ENCODE measurements at places on chromosomes 5 and 9. TPM values are rescaled to one million over a fixed set of nuclear protein-coding genes. Genes with fewer than 3 reads are reported as not detected.

MYMK gene
- not detected for total RNA-seq

DOCK8 gene
- total RNA-seq: 121 TPM

PCDHGA9 gene
- 0.44 TPM for total RNA-seq

SPINK4 gene
- not detected for total RNA-seq

TICAM2 gene
- 1.0 TPM for total RNA-seq

CTSL gene
- 4.9 TPM for total RNA-seq

ZNF483 gene
- 1.8 TPM for total RNA-seq

ENTPD8 gene
- not detected for total RNA-seq

CCL19 gene
- not detected for total RNA-seq

DNA sequence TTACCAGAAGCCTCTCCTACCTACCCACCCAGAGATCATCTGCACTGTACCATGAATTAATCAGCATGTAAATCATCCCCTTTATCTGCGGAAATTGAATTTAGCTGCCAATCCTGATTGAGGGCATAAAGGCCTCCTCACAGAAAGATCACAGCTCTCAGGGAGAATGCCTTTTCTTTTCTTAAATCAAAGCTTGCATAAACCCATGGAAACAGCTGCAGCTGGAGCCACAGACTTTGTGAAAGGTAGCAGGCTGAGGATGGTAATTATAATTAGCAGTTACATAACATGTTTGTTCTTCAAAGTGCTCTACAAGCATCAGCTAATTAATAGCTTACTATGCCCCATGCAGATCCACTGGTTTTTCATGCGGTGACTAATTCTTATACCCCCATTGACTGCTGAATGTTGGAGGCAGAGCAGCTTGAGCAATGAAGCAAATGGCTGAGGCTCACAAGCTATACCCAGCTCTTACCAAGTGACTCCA is 54.6 kb downstream of the SUSD1 start:
- no peak for DNase-seq

DNA sequence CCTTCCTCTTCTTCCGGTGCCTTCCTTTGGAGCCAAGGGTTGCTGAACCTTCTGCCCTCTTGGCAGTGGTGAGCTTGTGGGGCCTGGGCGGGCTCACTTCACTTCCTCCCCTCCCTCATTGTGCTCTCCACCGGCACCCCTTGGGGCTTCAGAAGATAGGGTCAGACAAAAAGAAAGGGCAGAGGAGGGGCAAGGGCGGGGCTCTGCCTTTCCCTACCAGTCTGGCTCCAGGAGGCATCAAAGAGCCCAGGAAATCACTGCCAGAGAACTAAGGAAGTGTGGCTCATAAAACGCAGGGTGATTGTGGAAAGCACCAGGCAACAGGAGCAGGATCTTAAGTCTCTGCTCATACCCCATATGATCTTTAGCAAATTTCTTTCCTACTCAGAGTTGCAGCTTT is 34.8 kb downstream of the ACOT12 start:
- no peak for DNase-seq

GRCh38 chr9:107281184-107281583 is 1.9 kb upstream of the RAD23B start:
- DNase-seq: peak; percentile 50

DNA sequence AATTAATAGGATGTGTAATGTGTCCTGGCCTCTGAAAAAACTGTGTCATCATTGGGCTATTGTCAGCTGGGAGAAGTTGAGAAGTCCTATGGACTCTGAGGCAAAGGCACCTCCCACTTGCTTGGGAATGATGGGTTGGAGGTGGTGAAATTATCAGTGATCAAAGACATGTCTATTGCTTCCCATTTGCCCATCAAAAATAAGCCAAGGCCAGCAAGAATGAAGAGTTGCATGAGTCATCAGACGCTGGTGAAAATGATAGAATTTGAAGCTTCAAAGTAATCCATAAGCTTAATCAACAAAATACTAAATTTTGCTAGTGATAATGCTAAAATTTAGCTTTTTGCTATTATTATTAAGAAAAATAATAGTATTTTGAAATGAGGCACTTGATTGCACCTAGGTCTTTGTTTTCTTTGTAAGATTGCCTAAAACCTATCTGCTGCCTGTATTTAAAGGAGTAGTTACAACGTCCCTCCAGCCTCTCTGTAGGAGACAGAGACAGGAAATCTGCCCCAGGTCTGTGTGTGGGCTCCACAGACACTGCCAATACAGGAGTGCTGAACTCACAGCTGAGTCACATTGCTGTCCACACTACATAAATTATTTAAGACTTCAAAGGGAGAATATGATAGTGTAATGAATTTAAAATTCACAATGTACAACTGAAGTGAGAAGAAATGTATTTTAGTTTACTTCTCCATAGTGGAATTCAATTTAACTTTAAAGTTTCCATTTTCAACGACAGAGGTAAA is 48.4 kb upstream of the APC start:
- no peak for DNase-seq

DNA sequence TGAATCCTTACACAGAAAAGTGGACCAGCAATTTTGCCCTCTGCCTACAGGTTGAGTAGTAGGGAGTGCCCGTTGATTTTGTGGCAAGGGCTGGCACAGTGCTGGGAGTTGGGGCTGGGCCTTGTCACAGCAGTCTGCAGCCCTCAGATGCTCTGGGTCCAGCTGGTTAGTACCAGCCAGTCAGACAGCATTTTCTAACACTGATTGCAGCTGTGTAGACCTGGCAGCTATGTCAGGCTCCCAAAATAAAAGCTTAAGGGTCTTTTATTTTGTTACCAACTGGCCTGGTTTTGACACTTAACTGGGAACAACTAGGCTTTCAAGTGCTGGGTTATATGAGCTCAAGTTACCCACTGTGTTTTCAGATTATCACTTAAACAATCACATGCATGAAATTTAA is 57.7 kb downstream of the MAT2B start:
- no peak for DNase-seq

GRCh38 chr5:65391591-65391990 is 90.1 kb downstream of the ADAMTS6 start:
- no peak for DNase-seq

GRCh38 chr9:107422189-107423185 is 67.1 kb downstream of the KLF4 start:
- DNase-seq: peak; percentile 64

DNA sequence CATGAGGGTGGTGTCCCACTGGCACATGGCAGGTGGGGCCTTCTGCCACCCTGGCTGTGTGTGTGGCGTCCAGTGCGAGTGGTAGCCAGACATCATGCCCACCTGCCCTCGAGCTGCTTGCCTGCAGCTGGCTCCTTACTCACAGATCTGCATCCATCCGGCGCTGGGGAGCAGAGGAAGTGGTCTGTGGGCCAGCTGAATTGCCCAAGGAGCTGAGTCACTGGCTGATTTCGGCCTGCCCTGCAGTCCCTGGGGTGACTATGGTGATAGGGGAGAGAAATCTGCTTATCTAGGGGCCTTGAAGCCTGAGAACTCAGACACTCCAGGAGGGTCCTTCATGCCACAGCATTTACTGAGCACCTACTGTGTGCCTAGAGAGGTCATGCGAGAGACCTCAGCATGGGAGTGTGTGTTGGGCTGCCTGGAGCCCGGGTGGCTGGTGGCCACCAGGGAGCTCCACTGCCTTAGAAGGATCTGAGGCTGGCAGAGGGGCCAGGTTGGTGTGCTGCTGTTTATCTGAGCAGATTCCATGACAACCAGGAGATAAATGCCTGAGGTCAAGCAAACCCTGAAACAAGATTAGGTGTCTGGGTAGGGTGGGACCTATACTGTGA is 57.1 kb downstream of the SLC22A5 start:
- peak; percentile 91 for DNase-seq

DNA sequence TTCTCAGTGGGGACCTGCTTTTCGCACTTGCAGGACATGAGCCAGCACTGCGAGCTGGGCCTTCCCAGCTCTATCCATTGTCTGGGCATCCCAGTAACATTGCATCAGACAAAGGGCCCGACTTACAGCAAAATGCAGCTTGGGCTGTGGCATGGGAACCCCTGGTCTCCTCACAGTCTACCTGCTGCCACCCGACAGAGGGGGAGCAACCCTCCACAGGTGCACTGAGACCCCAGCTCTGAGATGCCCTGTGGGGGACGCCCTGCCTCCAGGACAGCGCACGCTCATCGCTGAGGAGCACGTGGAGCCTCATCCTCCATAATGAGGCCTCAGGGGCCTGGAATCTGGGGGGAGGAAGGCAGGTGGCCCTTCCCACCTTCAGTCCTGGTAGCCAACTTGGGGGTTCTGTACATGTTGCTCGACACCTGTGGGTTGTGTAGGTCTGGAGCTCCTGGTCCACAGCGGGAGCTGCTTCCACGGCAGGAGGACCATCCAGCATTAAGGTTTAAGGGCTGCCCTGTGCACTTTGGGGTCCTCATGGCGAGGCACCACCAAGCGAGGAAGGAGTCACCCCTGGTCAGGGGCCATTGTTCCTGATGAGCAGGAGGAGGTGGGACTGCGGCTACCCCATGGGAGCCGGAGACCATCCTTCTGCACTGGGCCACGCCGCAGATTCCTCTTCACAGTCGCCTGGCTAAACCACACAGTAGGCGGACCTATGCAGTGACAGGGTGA is 376.5 kb upstream of the IRX1 start:
- DNase-seq: no peak

- no peak for DNase-seq
These were observed 92.9 kb downstream of the LRRC70 start for GRCh38 chr5:62671479-62671878.

DNA sequence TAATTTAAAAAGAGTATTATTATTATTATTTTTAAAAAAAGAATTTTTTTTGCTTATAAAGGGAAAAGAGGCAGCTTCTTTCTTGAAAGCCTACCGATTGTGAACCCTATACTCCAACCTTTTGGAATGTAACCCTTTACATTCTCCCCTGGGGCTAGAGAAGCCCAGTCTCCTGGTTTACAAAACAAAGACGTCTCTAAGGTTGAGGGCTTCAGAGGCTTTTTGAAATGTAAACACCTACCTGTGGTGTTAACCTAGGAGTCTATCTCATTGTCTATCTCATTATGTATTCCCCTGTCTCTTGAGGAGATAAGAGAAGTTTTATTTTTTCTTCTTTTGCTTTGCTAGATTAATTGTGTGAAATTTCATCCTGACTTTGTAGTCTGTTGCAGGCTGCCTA is 4.7 kb downstream of the TNFSF8 start:
- DNase-seq: no peak

DNA sequence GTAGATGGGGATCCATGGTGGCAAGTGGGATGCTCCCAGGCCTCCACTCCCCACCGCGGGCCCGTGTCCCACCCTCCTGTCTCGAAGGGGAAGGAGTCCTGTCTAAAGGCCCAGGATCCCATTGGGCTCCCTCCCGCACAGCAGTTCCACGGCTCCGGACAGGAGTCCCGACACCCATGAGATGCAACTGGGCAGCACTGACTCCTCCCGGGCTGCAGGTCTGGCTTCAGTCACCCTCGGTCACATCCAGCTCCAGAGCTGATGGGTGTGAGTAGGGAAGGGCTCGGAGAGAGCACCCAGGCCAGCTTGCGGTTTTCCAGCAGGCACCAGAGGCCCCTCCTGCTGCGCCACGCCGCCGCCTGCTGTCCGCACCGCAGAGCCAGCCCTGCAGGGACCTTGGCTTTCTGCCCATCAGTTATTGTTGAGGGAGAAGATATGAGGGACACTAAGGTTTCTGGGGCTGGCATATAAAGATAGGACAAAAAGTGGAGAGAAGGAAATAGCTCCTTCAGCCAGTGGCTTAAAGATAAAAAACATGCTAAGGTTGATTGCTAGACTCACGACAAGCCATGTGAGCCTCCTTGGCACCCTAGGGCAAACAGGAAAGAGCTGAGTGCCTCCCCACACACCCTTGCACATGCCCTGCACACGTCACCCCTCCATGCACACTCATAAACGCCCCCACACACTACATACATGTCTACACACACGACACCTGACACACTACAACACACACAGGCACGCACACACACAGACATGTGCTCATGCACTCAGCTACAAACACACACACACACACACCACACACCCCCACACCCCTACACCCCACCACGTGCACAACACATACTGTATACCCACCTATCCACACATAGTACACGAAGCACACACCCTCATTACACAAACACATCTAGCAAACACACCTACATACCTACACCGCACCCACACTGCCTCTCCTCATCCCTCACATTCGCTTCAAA is 79.0 kb downstream of the AK8 start:
- no peak for DNase-seq

DNA sequence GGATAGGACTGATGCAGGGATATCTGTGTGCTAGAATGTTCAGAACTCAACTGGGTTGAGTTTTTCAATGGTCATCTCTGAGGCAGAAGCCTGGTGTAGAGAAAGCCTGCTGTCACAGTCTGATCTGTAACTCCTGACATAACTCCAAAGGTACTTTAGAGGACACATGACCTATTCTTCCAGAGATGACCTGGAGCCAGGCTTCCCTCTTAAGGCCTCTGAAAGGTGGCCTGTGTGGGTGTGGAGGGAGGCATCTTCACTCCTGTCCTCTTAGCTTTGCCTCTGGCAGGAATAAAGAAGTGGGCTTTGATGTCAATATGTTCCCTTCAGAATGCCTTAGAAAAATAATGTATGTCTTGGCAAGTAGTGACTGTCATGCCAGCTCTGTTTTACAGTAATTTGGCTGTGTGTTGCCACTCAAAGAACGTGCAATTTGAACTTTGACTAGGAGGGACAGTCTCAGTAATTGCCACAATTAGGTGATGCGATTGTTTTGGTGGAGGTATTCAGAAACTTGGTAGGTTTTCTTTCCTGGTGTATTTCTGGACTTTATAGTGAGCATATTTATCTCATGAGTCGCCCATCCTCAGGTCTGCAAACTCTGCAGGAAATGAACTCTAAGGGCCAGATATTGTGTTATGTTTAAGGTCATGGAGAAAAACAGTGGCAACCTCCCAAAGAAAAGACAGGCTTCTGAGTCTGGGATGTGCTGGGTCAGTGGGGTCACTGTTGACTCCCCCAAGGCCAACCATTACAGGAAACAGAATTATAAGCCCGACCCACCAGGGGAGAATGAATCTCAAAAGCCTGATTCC is 3.2 kb upstream of the C5orf63 start:
- no peak for DNase-seq

DNA sequence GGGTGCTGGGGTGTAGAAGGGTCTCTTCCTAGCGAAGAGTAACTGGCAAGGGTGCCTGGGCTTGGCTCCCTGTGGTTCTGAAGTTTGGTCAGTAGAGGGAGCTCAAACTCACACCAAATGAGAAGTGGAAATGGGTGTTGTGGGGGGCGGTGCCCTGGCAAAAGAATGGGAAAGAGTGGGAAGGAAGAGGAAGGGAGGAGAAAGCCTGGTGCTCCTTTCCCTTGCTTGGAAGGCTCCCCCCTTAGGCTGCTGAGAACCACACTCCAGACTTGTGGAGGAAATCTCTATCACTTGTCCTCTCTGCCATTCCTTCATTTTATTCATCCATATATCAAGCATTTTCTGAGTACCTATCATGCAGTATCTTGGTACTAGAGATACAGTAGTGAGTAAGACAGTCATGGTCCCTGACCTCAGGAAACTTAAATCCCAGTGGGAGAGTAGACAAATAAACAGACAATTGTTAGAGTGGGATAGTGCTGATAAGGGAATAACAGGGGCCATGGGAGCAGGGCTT is 13.0 kb downstream of the SLC4A9 start:
- DNase-seq: peak; percentile 84

DNA sequence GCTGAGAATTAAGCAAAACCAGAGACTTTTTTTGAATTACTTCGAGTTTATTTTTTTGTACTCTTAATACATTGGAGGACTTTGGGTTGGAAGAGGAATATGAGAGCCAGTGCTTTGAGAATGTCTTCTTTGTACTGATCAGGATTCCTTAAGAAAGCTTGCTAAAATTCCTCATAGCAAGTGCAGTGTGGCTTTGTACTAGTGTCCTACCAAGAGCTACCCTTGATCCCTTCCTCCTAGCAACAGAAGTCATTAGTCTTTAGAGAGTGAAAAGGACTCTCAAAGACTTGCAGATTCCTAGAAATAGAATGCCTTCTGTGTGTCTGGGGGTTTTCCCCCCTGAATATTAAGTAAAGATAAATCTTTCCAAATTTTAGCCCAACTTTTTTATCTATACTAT is 276.1 kb downstream of the ARHGAP26 start:
- no peak for DNase-seq

Measured in activated CD4-positive, alpha-beta T cell treated with anti-CD3 and anti-CD28 coated beads, Interleukin-2, amount 10 ng/mL, durations not matched to agents 24 days and 14 days (primary cell).